ELF-1 (cell line): ENCODE measurements at places on chromosomes 12 and 14.
A peak's percentile ranks its signal among the peaks of the same experiment; 100 is the strongest.

DNA sequence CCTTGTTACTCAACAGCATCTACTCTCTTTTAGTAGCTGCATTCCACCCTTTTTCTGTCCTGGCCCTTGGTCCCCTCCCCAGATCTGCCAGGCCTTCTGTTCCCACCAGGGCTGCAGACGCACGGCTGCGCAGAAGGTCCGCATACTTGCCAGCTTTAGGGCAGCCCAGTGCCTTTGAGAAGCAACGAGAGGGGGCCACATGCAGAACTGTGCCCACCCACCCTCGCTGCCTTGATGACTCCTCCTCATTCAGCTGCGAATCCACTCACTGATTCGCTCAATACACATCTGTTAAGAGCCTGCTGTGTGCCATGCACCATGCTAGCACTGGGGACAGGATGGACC lies 39.2 kb downstream of the PRIMA1 start:
- peak; percentile 63 for DNase-seq

GRCh38 chr14:71602524-71602923 lies 329.7 kb upstream of the RGS6 start:
- DNase-seq = no peak

DNA sequence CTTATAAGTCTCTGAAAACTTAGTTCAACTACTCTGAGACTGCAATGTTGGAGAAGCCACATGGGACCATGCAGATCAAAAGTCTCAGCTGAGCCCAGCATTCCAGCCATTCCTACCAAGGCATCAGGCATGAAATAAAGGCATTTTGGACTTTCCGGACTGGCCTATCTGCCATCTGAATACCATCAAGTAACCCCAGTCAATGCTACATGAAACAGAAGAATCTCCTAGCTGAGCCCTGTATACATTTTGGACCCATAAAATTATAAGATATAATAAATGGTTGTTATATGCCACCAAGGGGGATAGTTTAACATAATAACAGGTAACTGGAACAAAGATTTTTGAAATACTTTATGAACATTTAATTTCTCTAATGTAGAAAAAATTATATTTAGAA lies 9.3 kb upstream of the TMEM260 start:
- DNase-seq = no peak

DNA sequence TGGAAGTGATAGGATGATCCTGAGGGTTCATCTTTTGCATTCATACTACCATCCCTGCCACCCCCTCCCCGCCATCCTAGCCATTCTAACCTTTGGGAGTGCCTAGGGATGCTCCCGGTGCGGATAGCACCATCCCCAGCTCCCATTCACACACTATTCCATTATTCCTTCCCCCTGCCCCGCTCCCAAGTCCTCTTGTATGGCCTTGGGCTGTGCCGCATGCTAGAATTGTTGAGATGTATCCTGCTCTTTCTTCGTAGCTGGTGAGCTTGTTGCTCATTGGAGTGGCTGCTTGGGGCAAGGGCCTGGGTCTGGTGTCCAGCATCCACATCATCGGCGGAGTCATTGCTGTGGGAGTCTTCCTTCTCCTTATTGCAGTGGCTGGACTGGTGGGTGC lies 644 bp downstream of the TSPAN31 start:
- peak; percentile 53 for DNase-seq

- DNase-seq = no peak
Measured at GRCh38 chr12:106855221-106855758, 80.8 kb downstream of the RIC8B start.

GRCh38 chr14:80621701-80622100 lies 319.8 kb downstream of the CEP128 start:
- no peak for DNase-seq

DNA sequence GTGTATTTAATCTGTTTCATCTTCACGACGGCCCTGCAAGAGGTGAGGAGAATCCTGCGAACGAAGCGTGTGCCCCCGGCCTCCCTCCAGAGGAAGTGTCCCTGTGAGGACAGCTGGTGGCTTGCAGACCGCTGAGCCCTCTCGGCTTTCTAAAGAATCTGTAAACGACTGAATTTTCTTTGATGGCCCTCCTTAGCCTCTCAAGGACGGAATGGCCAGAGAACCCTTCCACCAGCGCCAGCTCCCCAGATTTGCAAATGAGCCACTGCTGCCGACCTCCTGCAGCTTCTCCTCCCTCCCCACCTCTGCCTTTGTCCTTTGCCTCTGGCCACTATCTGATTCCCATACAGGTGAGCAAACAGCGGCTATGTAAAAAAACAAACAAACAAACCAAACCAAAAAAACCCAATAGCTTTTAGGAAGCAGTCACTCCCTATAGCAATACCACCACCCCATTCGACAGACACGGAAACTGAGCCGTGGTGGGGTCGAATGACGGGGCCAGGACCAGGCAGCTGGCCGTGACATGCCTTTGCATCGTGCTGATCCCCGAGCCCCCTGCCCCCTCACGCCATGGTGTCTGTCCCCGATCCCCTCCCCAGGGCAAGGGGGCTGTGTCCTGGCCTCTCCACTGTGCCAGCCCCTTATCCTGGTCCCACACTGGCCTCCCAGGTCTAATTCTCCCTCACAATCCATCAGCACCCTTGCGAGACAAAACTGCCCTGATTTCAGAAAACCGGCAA lies 23.6 kb downstream of the RFLNA start:
- DNase-seq = peak; percentile 65

- DNase-seq = no peak
Measured at GRCh38 chr12:71719647-71720370, 33.9 kb downstream of the TMEM19 start.

GRCh38 chr14:92719890-92720323 lies 28.5 kb downstream of the LGMN start:
- no peak for DNase-seq

DNA sequence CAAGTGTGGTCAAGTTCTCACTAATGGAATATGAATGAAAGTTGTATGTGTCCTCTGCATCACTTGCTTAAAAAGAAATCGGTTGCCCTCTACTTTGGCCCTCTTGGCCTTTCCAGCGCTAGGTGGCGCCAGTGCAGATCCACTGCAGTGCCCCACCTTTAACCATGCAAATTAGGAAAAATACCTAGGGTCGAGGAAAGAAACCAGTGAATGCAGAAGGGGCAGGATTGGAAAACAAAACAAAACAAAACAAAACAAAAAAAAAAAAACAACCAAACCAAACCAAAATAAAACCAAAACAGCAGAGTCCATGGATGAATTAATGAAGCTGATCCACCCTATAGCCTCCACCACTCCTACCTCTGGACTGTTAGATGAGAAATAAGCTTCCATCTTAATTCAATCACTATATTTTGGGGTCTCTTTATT lies 12.9 kb upstream of the NEMF start:
- DNase-seq = peak; percentile 85

- DNase-seq = peak; percentile 81
Measured at GRCh38 chr12:1776170-1776921, 44.0 kb upstream of the LRTM2 start.

- DNase-seq = no peak
Measured at GRCh38 chr12:13104409-13104808, 942 bp upstream of the GSG1 start.

- DNase-seq = no peak
Measured at GRCh38 chr12:57808351-57808750, 10.2 kb downstream of the AVIL start.

DNA sequence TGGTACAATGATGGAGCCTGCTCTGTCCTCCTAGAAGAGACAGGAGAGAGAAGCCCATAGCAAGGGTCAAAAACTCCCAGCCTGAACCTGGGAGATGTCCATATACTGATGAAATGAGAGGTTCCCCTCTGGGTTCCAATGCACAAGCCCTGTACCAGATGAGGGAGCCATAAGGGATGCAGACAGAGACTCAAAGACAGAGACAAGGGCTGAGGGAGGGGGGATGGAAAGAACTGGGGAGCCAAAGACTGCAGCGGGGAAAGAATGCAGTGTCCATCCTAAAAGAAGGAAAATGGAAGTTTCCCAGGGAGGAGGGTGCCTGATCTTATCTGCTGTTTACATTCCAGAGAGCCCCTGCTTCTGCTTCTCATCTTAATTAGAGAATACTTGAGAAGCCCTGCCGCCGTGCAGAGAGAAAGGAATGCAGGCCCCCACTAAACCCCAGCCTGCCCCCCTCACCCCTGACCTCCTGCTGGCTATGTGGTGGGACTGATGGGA lies 27.7 kb downstream of the KRT18 start:
- DNase-seq = peak; percentile 92

- no peak for DNase-seq
Measured at GRCh38 chr14:71359823-71360222, 452.6 kb downstream of the PCNX1 start.

DNA sequence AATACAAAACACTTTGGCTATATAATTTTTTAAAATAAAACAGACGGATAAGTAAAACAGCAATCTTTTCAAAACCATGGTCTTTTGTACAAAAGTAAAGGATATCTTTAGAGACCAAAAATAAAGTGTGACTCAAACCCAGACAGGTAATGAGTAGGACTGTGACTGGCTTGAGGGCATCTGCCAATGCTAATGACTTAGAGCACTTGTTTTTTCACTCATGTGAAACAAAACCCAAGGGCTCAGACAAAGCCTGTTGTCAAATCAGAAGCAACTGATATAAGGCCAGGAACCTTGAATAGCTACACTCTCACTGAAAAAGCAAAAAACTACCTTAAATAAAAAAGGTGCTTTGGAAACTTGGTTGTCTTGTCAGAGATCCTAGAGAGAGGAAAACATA lies 357.4 kb downstream of the TMEM117 start:
- peak; percentile 5 for DNase-seq

DNA sequence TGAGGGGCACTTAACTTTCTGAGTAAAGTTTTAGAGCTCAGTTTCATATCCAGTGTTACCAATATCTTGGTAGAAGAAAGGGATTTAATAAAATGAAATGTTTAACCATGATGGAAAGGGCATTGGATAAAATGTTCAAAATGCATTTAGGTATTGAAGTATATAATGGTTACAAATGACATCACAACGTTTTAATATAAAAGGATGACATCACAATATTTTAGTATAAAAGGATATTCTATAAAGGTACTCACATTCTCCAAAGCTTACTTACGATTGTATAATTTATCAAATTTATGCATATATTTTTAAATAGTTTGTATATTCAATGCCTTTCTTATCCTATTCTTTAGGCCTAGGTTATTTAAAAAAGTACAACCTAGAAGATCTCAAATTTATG lies 226.1 kb downstream of the PPFIA2 start:
- DNase-seq = no peak

DNA sequence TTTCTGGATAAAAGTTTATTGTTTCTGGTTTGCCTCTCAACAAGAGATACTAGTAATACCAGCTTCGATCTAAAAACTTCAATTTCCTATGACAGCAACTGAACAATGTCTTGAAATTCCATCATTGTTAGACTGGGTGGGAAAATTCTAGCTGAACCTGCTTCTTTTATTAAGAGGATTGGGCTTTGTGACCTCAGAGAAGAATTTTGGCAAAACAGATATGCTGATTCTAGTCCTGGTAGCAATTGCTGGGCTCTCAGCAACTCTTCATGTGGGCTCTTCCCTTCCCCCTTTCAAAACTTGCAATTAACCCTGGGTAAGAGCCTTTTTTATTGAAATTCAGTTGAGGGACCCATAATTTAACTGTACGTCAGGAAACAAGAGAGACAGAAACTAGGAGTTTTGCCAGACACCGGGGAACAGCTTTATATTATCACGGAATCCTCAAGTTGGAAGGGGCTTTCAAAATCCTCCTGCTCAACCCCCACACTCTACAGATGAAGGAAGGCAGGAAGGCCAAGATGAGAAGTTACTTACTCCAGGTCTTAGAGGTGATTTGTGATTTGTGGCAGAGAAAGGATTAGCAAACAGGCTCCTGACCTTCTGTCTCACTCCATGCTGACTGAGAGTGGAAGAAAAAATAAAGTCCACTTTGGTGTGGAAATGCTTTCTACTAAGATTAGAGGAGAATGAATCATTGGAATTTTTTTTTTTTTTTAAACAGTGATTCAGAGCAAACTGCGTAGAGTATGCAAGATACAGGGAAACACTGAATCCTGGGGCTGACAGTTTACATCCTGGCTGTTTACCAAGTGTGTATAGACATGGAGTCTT lies 239.0 kb upstream of the ATP2B1 start:
- DNase-seq = peak; percentile 65

DNA sequence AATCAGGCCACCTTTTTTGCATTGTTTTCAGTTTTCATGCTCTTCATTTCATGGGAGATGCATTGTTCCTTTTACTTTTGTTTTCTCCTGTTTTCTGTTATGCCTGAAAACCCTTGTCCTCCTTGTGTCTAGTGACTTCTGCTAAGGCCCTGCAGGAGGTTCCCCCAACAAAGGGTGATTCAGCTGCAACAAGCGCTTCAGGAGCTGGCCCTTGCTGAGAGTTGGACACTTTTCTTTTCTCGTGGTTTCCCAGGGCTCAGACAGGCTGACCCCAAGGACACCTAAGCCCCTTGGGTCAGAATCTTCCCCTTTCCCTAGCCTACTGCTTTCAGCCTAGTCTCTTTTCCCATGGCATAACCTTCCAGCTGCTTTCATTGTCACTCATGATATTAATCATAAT lies 98.9 kb downstream of the PLXNC1 start:
- DNase-seq = no peak

- DNase-seq = no peak
Measured at GRCh38 chr14:33781236-33781635, 169.6 kb downstream of the EGLN3 start.

GRCh38 chr14:52789118-52789517 lies 2.3 kb downstream of the GNPNAT1 start:
- no peak for DNase-seq

DNA sequence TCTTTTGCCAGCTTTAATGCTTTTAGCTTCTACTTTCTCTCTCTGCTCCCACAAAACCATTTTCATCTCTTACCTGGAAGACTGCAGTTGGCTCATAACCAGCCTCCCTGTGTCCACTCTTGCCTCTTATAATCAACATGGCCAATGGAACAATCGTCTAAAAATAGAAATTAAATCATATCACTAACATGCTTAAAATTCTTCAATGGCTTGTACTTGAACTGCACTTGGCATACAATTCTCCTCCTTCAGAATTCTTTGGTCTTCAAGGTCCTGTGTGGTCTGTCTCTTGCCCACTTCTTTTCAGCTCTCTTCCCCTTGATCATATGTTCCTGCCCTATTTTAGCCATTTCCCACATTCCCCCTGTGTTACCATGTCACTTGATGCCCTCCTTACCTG lies 342.2 kb downstream of the ATP23 start:
- DNase-seq = no peak

DNA sequence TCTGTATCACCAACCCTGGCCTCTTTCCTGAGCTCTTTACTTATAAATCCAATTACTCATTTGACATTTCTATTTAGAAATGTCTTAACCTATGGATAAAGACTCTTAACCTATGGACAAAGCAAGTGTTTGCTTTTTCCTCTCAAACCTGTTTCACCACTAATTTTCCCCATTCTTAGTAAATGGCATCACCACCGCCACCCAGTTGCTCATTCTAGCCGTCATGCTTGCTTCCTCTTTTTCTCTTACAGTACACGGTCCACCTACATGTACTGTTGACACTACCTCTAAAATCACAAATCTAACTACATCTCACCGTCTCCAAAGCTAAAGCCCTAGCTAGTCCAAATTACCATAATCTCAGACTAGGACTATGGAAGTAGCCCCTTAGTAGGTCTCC lies 60.0 kb downstream of the CAPS2 start:
- no peak for DNase-seq
